Hypothalamus (tissue), 51 donors: ENCODE measurements at places on chromosomes 2 and 18.

DNA sequence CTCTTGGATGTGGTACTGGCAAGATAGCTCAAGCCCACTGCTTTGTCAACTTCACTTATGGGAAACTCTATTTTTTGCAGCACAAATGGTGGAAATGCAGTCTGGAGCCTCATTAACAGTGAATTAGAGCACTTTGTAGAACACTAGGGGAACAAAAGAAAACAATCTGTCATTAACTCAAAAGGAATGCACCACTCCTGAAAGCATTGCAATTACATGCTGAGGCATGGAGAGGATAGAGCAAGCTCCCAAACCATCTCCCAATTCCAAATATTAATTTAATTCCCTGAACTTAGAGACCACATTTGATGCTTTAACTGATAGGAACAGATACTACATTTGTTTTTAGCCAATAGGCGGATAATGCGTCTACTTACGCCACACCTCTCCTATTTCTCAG is 32.8 kb upstream of the TANC1 start:
- DNase-seq = no peak

DNA sequence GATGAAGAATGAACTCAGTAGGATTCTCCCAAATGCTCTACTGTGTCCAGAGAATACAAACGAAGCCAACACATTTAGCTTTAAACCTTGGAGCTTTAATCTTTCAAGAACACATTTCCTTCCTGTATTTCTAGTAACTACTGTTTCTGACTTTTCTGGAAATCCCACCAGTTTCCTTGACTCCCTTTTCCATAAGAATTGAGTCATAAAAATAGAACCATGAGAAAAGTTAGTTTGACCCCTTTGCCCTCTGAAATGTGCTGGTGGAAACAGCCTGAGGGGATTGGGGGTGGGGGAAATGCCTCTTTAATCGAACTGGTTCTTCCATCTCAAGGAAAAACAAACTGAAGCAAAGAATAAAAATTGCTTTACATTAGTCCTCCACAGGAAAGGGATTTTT is 123.9 kb downstream of the TMEM17 start:
- no peak for DNase-seq

GRCh38 chr2:121944072-121944831 is 188.8 kb downstream of the TSN start:
- DNase-seq = no peak

GRCh38 chr2:106996171-106996769 is 110.3 kb upstream of the ST6GAL2 start:
- no peak for DNase-seq

DNA sequence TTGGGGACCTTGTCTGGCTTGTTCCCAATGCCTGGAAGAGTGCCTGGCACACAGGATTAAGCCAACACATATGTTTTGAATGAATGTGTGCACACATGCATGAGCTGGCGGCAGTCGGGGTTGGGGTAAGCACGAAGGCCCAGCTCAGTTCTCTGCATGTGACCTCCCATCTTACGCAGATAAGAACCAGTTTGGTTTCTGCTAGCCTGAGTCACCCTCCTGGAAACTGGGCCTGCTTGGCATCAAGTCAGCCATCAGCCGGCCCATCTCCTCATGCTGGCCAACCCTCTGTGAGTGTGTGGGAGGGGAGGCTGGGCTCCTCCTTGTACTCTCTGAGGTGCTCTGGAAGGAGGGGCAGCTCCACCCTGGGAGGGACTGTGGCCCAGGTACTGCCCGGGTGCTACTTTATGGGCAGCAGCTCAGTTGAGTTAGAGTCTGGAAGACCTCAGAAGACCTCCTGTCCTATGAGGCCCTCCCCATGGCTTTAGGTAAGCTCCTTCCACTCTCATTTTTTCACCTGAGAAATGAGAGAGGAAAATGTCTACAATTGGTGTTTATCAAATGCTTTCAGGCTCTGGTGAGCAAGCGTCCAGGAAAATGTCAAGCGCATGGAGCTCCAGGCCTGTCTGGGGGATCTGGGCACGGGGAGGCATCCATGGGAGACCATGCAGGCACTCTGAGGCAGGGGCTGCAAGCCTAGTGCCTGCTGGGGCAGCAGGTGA is 9.7 kb upstream of the IL1RN start:
- no peak for DNase-seq

- peak; percentile 63 for DNase-seq
These were observed at the start of gene GNAL for GRCh38 chr18:11688972-11689668. Gene GNAL (plus strand): TSS chr18:11689264. CDS start chr18:11689564, 300 bp downstream.

GRCh38 chr2:64631771-64632170 is 21.9 kb downstream of the SERTAD2 start:
- no peak for DNase-seq

GRCh38 chr2:30781961-30782533 is 25.2 kb downstream of the CAPN13 start:
- no peak for DNase-seq

DNA sequence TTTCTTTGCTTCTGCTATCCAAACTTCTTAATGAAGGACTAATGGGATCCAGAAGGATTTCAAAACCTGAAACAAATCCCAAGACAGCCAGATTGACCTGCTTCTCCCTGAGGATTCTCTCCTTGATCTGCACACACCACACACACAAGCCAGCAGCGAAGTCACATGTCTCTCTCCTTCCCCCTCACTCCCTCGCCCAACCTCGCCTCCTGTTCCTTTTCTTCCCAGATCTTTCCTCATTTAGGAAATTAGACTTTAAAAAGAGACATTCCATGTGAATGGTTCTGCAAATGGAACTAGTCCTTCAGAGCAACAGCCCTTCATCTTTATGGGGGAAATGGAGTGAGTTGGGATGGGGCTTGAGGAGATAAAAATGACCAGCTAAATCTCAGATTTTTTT is 639.1 kb upstream of the SETBP1 start:
- no peak for DNase-seq

DNA sequence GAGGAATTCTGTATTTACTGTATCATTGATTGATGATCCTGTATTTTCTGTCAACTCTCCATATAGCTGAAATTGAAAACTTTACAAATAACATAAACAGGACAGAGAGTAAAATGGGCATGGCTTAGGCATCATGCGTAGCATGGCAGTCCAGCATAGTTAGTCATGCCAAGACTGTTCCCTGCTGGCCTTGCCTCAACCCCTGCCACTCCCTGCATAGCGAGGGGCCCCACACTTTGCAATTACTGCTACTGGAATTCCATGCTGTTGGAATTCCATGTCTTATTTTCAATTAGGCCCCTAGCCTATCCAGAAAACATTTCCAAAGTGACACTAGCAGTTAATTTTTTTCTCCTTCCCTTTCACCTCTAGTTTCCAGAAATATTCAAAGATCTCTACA is 15.1 kb upstream of the SOX11 start:
- DNase-seq = no peak

DNA sequence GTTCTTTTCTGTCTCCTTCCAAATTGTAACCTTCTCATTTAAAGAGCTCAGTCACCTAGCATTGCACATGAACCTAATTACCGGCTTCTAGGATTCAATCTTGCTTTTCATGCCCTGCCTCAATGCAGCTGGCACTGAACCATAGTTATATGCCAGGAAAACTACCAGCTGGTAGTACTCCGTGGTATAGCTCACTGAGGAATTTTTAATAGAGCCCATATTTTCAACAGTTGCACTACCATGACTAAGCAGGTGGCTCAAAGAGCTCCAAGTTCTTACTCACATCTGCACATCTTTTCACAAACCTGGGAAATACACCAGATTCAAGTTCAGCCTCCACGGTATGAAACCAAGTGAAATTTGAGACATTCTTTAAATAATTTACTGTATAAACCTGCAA is 363.5 kb downstream of the GRB14 start:
- DNase-seq = no peak

GRCh38 chr18:5510135-5510846 is 33.5 kb downstream of the EPB41L3 start:
- DNase-seq = no peak

DNA sequence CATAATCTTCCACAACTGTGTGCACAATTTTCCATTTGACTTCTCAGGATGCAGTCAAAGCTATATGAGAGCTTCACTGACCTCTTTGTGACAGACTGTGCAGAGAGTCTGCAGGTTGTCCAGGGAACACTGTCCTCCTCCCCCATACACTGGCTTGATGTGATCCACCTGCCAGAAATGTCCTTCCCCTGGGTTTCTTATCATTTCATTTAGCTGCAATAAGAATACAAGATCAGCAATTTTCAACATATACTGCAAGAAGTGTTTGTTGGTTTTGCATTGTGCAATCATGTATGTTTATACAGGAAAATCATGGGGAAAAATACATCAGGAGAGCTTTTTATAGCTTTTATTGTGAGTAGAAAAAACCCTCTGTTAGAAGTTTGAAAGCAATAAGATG is 150.7 kb downstream of the RAB3GAP1 start:
- DNase-seq = no peak

GRCh38 chr2:136384531-136385303 is 266.8 kb upstream of the CXCR4 start:
- no peak for DNase-seq

DNA sequence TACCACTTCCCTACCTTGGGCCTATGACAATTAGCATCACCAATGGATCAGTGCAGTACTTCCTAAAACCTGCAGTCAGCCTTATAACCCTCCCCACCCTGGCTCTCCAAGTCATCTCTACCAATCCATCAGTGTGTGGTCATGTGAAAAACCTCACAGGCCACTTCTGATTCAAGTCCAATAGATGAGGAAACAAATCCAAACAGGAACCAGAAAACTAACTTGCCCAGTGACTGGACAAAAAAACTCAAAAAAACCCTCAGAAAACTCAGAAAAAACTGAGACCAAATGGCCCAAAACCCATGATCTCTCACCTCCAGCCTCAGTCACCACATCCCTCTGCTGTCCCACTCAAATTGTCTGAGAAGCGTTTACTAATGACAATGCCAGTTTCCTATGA is 43.3 kb downstream of the TGFA start:
- no peak for DNase-seq

DNA sequence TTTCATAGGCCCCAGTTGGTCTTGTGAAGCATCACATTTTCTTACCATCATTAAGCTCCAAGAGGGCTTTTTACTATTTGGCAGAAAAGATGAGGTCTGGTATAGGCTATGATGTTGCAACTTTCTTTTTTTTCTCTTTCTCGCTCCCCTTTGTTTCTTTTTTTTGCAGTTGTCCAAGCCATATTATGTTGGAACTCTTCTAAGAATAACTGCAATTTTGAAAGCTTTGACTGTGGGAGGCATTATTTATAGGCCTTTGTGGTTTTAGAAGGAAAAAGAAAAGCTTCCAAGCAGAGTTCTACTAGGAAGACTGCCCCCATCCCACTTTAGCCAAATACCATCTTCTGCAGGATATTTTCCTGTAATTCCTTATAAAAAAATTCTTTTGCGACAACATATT is 571.6 kb downstream of the ARHGAP15 start:
- DNase-seq = no peak

DNA sequence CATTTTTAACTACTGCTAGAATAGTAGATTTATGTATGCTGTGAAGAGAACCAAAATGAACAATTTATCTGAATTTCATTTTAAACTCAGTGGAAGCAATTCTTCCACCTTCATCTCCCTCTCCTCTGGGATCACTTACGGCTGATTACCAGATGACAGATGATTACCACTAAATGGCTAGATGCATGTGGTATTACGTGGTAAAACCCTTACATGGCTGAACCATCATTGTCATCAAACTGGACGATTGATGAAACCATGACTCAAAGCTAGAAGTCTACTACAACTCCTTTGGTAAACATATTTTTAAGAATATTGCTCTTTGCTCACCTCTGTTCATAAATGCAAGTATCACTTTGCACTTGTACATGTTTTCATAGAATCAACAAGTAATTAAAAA is 48.5 kb upstream of the DOCK10 start:
- no peak for DNase-seq

DNA sequence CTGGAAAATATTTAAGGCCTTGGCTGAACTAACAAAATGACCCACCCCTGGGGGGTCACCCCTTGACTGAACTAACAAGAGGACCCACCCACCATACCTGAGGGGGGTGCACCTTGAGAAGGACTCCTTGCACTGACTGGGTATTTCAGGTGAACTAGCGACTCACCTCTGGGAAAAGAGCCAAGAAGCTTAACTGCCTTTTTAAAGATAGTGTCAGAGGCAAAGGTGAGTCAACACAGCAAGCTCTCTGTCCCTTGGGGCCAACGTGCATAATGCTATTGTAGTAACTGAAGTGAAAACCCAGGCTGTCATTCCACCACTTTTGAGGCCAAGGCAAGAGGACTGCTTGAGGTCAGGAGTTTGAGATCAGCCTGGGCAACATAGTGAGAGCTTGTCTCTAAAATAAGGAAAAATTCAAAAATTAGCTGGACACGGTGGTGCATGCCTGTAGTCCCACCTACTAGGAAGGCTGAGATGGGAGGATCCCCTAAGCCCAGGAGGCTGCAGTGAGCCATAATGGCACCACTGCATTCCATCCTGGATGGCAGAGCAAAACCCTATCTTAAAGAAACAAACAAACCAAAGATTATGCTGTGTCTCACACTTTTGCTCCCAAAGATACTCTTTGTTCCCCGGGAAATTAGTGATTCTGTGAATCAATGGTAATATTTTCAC is 36.4 kb upstream of the ZCCHC2 start:
- no peak for DNase-seq
